Dermis lymphatic vessel endothelial cell (primary cell): ENCODE measurements at places on chromosomes 13 and 19. TPM values are rescaled to one million over a fixed set of nuclear protein-coding genes. Genes with fewer than 3 reads are reported as not detected.

The PDX1 gene
- total RNA-seq, result not detected in 2 replicates

The HNRNPM gene
- 52.8 and 63.1 TPM in 2 replicates for total RNA-seq

The PCSK4 gene
- total RNA-seq, result 0.52 and 0.65 TPM in 2 replicates

The OR7A5 gene
- not detected in 2 replicates for total RNA-seq

The KLK12 gene
- not detected in 2 replicates for total RNA-seq

The SLC7A9 gene
- total RNA-seq, result not detected in 2 replicates

The SERPINE3 gene
- total RNA-seq, result not detected in 2 replicates

The KLHL1 gene
- not detected in 2 replicates for total RNA-seq

The FREM2 gene
- not detected in 2 replicates for total RNA-seq

The SLC8A2 gene
- total RNA-seq, result not detected in 2 replicates

The FPR2 gene
- not detected in 2 replicates for total RNA-seq

The GRIK5 gene
- not detected in 2 replicates for total RNA-seq

The MEIOSIN gene
- total RNA-seq, result not detected in 2 replicates
